ENCODE measurements at places on chromosomes 5 and 9.

GRCh38 chr9:114884787-114885452 is 45.5 kb downstream of the TNFSF8 start:
- no peak for DNase-seq

GRCh38 chr9:106560540-106560939 is 302.4 kb upstream of the ZNF462 start:
- no peak for DNase-seq

DNA sequence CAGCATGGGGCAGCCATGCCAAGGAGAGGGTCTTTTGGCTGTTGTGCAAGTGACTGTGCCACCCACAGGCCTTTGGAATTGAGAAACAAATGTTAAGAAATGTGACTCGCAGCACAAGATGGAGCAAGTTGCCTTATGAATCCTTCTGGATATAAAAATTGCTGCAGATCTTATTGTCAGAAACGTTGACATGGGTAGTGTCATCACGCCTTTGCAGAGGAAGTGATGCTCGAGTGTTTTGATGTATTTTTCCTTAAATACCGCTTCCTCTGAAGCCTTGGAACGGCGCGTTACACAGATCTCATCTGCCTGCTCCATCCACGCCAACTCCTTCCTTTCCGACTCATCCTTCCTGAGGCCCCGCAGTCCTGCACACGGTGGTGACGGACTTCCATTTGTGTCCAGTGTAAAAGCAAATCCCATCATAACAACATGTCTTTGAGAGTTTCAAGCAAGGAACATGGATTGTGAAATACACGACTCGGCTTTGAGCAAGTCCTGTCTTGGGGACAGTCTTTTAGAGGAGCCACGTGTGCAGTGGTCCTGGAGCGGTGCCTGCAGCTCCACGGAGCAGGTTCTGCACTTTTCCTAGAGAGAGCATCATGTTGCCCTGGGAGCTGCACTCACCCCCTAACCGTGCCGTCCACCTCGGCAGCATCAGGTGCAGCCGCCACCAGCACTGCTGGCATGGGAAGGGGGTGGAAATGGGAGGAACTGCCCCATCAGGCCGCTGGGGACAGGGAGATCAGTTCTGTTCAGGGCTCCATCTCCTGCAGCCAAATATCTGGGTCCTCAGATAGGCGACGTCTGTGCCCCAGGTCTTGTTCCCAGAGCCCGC is 15.1 kb downstream of the ROPN1L start:
- peak; percentile 39 for DNase-seq

- no peak for DNase-seq
Measured at GRCh38 chr5:133121080-133121479, 69.3 kb downstream of the HSPA4 start.

GRCh38 chr5:148482697-148483462 is 99.1 kb downstream of the FBXO38 start:
- peak; percentile 46 for DNase-seq

GRCh38 chr9:71928376-71928775 is 16.9 kb downstream of the C9orf85 start:
- DNase-seq = no peak

DNA sequence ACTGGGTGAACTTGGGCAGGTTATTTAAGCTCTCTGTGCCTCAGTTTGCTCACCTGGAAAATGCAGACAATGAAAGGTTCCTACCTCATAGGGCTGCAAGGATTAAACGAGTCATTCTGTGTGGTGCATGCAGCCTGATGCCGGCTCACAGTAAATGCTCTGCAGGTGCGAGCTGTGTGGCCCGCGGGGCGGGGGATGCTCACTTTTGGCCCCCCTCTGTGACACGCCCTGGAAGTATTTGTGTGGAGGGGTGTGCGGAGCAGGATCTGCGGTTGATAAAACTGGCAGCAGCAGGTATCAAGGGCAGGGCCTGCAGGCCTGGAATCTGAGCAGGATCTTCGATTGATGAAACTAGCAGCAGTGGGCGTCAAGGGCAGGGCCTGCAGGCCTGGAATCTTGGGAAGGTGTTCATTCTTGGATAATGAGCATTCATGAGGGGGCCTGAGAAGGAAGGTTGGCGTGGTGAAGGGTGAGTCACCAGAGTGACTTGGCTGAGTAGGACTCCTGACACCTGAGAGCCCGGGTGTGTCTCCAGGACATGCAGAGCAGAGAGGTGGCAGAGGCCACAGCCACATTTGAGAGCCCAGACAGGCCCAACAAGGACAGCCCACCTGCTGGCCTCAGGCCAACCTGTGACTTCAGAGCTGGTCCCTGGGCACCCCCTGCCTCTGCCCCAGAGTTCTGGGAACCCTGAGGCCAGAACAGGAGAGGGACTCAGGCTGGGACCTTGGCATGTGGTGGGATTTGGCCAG is 11.9 kb downstream of the UNC5A start:
- no peak for DNase-seq

- no peak for DNase-seq
Measured at GRCh38 chr5:152259702-152260101, 145.4 kb downstream of the NMUR2 start.

DNA sequence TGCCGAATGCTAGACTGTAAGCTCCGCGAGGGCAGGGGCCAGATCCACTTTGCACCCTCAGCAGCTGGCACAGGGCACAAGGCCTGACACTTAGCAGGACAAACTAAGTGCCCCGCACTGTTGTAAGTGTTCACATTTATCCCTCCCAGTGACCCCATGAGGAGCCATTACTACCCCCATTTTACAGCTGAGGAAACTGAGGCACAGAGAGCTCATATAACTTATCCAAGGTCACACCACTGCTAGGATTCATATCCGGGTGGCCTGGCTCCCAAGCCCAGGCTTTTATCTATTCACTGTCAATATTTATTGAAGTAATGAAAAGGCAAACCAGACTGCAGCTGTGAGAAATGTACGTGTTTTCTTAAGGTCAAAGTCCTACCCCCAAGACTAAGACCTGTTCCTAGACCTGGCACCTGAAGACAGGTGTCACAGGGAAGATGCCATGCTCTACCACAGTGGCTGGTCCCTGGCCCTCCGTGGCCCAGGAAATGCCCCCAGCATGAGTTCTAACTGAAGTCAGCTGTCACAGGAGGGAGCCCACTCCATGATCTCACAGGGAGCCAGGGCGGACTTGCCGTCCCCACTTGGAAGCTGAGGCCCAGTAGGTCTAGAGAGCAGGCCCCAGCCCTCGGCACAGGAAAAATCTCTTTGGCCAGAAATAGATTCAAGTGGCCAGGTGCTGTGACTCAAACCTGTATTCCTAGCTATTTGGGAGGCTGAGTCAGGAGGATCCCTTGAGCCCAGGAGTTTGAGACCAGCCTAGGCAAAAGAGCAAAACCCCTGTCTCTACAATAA is 74.7 kb upstream of the IL17B start:
- DNase-seq = no peak

GRCh38 chr5:75716715-75717081 is 539 bp downstream of the POC5 start:
- DNase-seq = no peak

GRCh38 chr5:163595932-163596607 is 90.7 kb downstream of the MAT2B start:
- no peak for DNase-seq

GRCh38 chr5:136046246-136046645 is 17.5 kb downstream of the TGFBI start:
- DNase-seq = no peak

DNA sequence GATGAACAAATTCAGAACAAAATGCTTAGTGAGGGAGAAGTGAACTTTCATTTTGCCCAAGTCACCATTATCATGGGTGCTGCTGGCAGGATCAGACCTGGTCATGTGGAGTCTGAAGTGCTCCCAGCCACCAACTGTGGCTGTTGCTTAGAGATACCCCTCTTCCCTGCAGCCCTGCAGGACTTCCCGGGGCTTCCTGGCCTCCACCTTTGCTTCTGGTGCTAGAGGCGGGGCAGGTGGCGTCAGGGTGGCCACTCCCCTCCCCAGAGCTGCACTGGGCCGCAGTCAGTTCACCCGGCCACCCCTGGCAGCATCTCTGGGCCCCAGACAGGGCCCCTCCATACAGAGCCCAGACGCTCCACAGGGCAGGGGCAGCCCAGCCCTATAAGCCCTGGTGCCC is 30.0 kb upstream of the SLC12A7 start:
- DNase-seq = no peak

DNA sequence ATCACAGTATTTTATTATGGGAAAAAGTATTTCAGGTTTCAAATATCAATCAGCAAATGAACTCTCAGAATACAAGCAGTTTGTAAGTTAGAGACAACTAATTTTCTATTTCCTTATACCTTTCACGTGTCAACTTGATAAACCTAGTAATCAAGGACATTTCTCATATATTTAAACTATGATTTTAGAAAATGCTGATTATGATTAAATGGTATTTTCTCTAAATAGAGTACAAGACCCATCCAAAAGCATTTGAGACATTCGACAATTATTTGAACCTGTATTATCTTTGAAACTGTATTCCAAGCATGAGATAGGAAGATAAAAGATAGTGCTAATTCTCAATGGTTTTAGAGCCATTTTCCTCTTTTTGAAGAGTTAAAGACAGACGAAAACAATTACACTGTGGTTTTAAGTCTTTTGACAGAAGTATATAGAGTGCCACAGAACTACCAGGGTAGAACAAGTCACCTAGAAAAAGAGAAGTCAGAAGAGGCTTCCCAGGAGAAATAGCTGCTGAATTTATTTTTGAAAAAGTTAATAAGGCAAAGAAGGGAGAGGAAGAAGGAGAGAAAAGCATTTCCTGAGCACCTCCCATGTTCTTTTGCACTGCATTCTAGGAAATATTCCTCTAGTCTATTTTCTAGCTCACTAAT is 5.6 kb downstream of the MEIKIN start:
- no peak for DNase-seq

GRCh38 chr9:77498891-77499290 is 149.2 kb downstream of the GNA14 start:
- DNase-seq = no peak

- DNase-seq = no peak
Measured at GRCh38 chr9:91534374-91534773, 110.7 kb upstream of the NFIL3 start.

DNA sequence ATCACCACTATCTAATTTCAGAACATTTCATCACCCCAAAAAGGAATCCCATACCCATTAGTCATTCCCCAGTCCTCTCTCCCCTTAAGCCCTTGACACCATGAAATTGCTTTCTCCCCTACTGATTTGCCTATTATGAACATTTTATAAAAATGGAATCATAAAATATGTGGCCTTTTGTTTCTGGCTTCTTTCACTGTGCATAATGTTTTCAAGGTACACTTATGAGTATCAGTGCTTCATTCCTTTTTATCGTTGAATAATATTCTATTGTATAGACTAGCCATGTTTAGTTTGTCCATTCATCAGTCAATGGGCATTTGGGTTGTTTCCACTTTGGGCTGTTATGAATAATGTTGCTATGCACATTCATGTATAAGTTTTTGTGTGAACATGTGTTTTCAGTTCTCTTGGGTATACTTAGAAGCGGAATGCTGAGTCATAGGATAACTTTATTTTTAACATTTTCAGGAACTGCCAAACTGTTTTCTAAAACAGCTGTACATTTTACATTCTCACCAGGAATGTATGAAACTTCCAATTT is 40.4 kb upstream of the FGF1 start:
- DNase-seq = peak; percentile 61

- peak; percentile 72 for DNase-seq
Measured at GRCh38 chr5:16456103-16456832, 9.3 kb downstream of the ZNF622 start.

DNA sequence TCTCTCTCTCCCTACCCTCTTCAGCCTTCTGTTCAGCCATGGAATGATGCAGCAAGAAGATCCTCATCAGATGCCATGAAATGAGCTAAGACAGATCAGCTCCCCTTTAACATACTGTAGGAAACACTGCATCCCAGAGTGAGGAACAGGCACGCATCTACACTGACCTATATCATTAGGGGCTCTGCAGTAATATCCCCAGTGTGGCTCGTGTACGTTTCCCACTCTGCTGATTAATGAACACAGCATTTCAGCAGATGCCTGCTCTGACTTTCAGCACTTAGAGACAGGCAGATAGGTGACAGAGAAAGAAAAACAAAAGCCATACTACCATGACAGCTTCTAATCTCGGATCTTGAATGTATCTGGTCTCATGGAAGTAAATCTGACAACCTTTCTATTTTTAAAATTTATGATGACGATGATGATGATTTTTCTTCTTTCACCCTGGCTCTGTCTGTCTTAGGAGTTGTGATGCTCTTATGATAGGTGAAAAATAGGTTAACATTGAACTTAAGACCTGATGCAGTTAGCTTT is 750.3 kb downstream of the CDH12 start:
- DNase-seq = no peak

GRCh38 chr5:55518831-55519390 is 15.9 kb downstream of the PLPP1 start:
- DNase-seq = no peak

GRCh38 chr9:112338561-112338960 is 5.1 kb upstream of the PTBP3 start:
- DNase-seq = no peak

- no peak for DNase-seq
Measured at GRCh38 chr5:27158171-27158570, 119.8 kb upstream of the CDH9 start.

DNA sequence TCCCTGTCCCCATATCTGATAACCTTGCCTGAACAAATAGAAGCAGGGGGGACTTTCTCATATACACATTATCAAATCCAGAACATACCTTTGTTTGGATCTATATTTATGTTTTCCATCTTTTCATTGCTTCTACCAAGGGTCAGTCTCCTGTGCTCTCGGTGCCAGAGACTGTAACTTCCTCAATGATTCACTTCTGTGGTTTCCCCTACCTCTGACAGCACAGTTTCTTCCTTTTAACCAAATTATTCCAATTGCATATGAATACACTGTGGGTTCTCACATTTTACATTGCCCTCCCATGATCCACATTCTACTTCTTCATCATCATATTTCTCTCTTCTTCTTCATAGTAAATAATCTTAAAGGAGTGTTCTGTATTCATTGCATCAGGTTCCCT is 32.2 kb downstream of the NMUR2 start:
- no peak for DNase-seq

DNA sequence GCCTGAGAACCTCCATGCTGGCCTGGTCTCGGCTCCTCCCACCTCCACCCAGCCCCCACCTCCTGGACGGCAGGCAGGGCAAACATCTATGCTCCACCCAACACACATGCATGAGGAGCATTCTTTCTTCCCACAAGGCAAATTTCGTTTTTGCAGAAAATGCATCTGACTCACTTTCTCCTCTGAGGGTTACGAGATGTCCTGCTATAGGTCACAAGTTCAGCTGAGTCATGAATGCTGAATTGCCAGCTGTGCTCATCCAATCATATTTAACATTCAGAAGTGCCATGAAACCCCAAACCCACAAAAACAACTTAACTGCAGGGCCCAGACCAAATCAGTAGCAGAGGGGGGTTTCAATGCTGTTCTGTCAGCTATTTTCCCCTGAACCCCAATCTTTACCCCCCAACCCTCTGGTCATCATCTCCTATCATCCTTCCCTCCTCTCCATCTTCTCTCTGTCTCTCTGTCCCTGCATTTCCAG is 39.0 kb upstream of the OSMR start:
- peak; percentile 65 for DNase-seq

GRCh38 chr9:104779334-104779733 is 15.4 kb downstream of the NIPSNAP3B start:
- no peak for DNase-seq

- DNase-seq = no peak
Measured at GRCh38 chr9:93164085-93164484, 19.9 kb upstream of the WNK2 start.

- no peak for DNase-seq
Measured at GRCh38 chr9:108645520-108645919, 210.3 kb downstream of the ACTL7B start.

Data from kidney capillary endothelial cell (primary cell).